Endothelial cell (in vitro differentiated cells): ENCODE measurements at places on chromosomes 4 and X.

GRCh38 chr4:128770807-128771206 is 38.7 kb upstream of the JADE1 start:
- DNase-seq: no peak

DNA sequence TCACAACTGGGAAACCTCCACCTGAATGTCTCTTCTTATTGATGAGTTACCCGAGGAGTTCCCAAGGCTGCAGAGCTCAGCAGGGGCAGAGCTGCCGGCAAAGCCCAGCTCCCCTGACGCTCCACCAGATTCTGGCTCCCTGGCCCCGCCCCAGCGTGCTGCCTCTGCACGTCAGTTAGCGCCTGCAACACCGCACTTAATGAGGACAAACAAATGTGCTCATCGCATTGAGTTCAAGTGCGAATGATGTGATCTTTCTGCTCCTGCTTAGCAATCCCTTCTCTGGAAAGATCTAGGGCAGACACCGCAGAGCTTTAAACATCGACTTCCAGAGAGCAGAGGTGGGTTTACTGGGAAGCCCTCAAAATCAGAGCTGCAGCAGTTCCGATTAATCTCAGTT is 55.5 kb upstream of the FBXW7 start:
- DNase-seq: peak; percentile 36

DNA sequence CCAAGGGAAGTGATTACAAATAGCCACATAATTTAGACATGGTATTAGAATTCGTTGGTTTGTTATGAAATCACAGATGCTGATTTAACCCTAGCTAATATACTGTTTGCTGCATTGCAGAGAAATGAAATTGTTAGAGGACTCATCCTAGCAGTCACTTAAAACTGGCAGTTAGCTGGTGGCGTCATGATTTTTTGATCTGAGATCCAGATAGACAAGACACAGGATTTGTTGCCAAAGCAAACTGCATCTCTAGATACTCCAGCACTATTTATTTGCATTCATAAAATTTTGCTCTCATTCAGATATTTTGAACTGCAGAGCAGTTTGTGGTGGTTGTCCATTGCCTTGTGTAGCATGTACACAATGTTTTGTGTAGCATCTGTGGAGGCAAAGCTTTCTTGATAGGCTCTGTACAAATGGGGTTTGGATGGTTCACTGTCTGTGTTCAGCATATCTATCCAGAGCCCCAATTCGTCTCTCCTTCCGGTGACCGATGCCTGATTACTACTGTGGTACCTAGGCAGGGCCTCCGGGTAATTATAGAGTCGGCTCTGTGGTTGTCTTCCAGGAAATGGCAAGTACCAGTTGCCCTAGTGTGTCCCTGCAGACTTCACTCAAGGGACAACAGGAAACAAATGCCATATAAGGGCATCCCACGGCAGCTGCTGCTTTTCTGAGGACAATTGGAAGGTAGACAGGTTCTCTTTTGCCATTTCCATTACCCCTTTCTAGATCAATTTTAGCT is 30.1 kb upstream of the SPARCL1 start:
- DNase-seq: no peak

- DNase-seq: no peak
Observed at GRCh38 chr4:38177035-38177546, 216.9 kb downstream of the PTTG2 start.

DNA sequence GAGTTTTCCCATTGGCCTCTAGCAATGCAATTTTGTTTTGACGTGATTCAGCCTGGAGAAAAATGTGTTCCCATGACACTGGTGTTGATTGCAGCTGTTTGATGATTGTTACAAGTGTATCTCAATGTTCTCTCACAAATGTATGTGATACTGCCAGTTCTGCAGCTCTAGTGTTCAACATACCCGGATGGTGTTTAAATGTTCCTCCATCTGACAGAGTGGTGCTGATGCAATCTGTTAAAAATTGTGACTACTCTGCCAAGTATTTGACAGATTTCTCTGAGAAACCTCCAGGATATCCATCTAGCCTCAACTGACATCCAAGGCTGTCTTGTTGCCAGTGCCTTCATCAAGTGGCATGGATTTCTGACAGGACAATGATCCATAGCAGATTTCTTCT is 657.2 kb upstream of the DIAPH2 start:
- no peak for DNase-seq

- no peak for DNase-seq
Observed at GRCh38 chr4:103075435-103075893, 1.1 kb downstream of the SLC9B2 start.

DNA sequence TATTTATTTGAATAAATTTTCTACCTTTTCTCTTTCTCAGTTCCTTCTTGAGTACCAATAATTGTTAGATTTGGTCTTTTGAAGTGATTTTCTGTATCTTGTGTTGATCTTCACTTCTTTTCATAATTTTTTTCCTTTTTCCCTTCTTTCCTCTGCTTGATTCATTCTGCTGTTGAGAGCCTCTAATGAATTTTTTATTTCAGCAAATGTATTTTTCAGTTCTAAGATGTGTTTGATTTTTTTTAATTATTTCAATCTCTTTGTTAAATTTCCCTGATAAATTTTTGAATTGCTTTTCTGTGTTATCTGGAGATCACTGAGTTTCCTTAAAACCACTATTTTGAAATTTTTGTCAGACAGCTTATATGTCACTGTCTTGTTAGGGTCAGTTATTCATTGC is 155.4 kb upstream of the IL15 start:
- no peak for DNase-seq

DNA sequence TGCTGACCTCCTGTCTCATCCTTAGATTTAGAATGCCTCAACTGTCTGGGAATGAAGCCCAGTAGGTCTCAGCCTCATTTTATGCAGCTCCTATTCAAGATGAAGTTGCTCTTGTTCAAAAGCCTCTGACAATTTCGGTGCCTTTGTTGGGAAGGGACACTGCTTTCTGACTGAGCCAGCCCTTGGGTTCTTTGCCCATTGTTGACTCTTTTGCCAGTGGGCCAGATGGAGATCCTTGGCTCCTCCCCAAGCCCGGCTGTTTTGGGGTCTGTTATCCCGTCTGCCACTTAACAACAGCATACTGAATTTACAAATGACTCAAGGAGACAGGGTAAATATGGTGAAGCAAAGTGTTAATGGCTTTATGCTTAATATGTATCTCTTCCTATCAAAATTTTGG is 58.3 kb upstream of the PRKX start:
- DNase-seq: no peak

- no peak for DNase-seq
Observed at GRCh38 chr4:8201321-8201781, 2.3 kb downstream of the SH3TC1 start.

DNA sequence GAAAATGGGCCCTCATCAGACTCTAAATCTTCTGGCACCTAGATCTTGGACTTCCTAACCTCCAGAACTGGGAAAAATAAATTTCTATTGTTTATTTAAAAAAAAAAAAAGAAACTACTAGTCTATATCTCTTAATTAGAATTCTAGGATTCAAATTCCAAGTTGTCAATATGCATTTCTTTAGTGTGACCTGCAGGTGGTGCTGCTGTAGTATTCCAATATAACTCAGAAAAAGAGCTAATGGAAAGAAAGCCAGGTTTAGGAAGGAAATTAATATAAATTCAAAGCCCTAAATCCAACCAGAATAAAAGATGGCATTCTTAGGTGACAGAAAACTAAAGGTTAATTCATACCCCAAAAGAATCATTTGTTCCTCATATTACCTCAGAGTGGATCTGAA is 80.0 kb upstream of the NALF2 start:
- DNase-seq: peak; percentile 17

DNA sequence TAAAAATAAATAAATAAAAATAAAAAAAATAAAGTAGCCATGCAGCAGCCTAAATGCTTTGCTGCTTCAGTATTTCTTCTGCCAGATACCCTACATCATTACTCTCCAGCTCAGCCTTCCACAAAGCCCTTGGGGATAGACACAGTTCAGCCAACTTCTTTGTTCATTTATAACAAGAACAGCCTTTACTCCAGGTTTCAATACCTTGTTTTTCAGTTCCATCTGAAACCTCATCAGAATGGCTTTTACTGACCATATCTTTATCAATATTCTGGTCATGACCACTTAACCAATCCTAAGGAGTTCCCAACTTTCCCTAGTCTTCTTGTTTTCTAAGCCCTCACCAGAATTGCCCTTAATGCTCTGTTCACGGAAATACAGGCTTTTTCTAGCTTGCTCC is 128.3 kb upstream of the MED14 start:
- no peak for DNase-seq

- DNase-seq: no peak
Observed at GRCh38 chr4:23923840-23924239, 34.0 kb upstream of the PPARGC1A start.

- DNase-seq: no peak
Observed at GRCh38 chr4:21709031-21709430, 239.5 kb downstream of the KCNIP4 start.

GRCh38 chrX:45353456-45353855 is 152.8 kb upstream of the DIPK2B start:
- DNase-seq: no peak

DNA sequence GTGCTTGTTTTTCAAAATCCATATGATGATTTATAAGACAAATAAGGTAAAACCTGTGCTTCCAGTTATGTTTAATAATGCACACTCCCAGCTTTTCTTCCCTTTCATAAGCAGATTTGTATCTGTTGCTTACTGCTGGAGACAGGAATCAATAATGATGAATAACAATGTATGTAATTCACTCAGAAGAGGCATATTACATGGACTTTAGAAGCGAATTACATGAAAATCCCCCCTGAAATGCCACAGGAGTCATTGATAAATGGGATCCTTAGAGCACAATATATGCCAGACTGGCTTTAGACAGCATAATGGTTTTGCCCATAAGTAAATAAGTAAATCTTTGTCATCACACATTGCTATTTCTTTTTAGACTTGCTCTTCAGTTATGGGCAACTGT is 892.3 kb downstream of the CCSER1 start:
- DNase-seq: no peak

- no peak for DNase-seq
Observed at GRCh38 chr4:53747401-53747800, 156.1 kb upstream of the LNX1 start.

DNA sequence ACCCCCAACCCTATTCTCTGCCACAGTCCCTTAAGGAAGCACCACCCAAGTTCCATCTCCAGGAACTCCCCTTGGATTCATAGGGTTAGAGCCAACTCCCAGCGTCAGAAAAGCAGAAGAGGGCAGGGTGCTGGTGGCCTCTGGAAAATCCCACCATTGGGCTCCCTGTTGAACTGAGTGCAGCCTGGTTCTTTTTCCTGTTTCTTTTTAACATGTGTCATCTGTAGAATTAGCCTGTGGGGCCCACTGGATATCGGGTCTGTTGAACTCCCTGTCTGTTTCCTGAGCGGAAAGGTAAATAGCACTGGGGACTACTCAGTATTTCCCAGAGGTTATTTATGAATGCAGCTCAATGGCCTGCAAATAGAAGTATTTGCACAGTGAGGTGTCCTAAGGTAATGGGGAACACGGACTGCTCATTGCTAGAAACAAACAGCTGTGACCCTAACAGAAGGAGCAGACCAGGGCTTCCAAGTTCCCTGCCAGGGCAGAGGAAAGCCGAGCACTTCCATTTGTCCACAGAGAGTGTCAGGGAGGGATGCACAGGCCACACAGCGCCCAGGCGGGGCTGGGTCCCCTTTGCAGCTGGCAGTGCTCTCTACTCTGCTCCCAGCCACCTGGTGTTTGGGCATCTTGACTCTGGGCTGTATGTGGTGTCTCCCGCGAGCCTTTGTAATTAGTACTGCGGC is 102.6 kb downstream of the FHDC1 start:
- DNase-seq: no peak

- no peak for DNase-seq
Observed at GRCh38 chr4:137676357-137676998, 144.2 kb upstream of the PCDH18 start.

- DNase-seq: no peak
Observed at GRCh38 chr4:105283501-105283900, 136.8 kb downstream of the TET2 start.

DNA sequence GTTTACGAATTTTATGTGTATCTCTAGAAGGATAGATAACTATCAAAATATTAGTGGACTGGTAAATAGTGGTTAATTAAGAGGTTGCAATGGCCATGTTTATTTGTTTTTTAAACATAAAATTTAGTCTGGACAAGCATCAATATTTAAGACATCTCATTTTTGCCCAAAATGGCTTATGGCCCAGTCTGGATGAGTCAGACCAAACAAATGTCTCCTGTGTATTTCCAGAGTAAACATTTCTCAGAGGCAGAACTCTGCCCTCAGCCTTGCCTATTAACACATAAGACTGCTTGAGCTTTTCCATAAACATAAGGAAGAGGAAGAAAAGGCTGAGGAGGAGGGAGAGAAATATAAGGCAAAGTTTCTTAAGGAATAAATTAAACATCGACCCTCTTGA is 277.1 kb upstream of the DIAPH2 start:
- no peak for DNase-seq

GRCh38 chrX:129823115-129823514 is 20.6 kb downstream of the ZDHHC9 start:
- peak; percentile 27 for DNase-seq

- no peak for DNase-seq
Observed at GRCh38 chr4:53432528-53433424, 55.3 kb downstream of the FIP1L1 start.

GRCh38 chrX:72080150-72080549 is 51.6 kb downstream of the RTL5 start:
- DNase-seq: no peak

- DNase-seq: peak; percentile 33
Observed at GRCh38 chr4:51885363-51885762, 42.4 kb downstream of the DCUN1D4 start.

DNA sequence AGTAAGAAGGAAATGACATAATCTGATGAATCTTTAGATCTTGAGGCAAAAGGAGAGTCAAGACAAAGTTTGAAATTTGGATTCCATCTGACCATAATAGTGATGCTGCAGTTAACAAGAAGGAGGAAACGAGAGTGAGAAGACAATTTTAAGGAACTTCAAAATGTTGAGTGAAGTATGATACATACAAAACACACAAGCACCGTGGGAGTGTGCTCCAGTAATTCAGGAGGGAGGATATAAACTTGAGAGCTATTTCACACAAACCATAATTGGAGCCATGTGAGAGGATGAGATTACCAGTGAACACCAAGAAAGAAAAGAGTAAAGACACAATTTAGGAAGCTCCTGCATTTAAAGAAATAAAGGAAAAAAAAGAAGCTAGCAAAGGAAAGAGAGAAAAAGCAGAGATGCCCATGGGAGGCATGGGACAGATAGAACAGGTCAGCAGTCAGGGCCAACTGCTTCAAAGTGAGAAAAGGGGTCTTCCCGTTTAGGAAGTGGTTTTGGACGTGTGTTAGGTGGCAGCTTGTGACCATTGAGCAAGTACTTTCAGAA is 150.7 kb upstream of the SLC7A11 start:
- no peak for DNase-seq

- no peak for DNase-seq
Observed at GRCh38 chr4:147769386-147769785, 37.5 kb downstream of the ARHGAP10 start.

GRCh38 chrX:7117587-7117986 is 29.9 kb upstream of the STS start:
- DNase-seq: no peak

DNA sequence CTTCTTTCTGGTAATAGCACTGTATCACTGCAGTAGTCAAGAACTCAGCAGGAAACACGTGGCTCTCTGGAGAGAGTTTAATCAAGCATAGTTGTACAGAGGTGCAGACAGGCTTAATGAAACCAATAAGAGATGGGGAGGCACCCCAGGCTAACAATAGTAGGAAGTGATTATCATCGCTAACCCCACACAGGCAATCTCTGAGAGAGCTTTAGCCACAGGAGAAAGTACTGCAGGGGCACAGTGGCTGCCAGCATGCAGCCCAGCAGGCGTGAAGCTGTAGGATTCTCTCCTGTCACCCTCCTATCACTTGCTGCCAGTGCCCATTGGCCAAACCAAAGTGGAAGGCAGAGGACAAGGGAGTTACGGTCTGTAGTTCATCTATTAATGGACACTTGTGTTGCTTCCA is 450.0 kb upstream of the RASGEF1B start:
- DNase-seq: no peak
